ENCODE measurements at places on chromosomes 12 and 14. TPM values are rescaled to one million over a fixed set of nuclear protein-coding genes. Genes with fewer than 3 reads are reported as not detected.

DNA sequence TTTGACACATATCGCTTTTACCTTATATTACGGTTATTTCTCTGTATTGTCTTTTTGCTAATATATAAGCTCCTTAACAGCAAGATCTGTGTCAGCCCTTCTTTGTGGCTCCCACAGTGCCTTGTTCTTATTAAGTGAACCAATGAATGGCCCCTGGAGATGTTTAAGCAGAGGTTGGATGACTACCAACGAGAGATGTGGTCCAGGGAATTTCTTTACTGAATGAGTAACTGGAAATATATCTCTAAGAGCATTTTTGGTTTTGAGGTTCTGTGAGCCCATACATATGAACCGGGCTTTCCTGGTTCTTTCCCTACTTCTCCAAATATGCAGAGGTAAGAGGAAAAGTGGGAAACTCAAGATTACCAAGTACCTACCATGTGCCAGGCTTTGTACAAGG is 23.5 kb downstream of the CALCOCO1 start:
- H3K27me3 ChIP-seq, result peaks cover 37% of the 10 kb centered on the region
- DNase-seq, result peak; percentile 80
- H3K4me3 ChIP-seq, result no peak overlapping the region
- H3K27ac ChIP-seq, result no peak overlapping the region

- no peaks in the 10 kb centered on the region for H3K36me3 ChIP-seq
- H3K27me3 ChIP-seq, result no peaks in the 10 kb centered on the region
- peak; percentile 40 for DNase-seq
- no peak overlapping the region for H3K27ac ChIP-seq
- H3K4me3 ChIP-seq, result no peak overlapping the region
These were observed 55.5 kb downstream of the TTC7B start for GRCh38 chr14:90760591-90761316.

GRCh38 chr14:85813040-85813439 is 283.1 kb downstream of the FLRT2 start:
- no peaks in the 10 kb centered on the region for H3K27me3 ChIP-seq

The GNPNAT1 gene
- 64.1 TPM for total RNA-seq
